ENCODE measurements at places on chromosomes 11 and 22. TPM values are rescaled to one million over a fixed set of nuclear protein-coding genes. Genes with fewer than 3 reads are reported as not detected.
A peak's percentile ranks its signal among the peaks of the same experiment; 100 is the strongest.

DNA sequence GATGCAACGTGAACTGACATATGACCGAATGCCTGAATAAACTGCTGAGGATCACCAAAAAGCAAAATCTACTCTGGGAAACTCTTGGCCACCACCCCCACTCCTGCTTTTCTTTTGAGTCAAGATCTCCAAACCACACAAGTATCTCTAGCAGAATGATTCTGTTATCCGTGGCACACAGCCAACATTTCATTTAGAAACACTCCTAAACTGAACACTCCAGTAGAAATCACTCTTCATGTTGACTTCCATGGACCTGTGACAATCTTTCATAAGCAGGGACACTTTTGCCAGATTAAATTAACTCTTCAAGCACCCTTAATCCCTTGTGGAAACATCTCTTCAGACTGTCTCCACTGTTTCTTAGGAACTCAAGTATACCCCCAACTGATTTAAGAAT lies 44.4 kb downstream of the VSIG10L2 start:
- no peak overlapping the region for H3K27ac ChIP-seq
- no peaks in the 10 kb centered on the region for H3K36me3 ChIP-seq
- no peaks in the 10 kb centered on the region for H3K4me1 ChIP-seq
- no peak overlapping the region for H3K4me3 ChIP-seq

- H3K27me3 ChIP-seq = no peaks in the 10 kb centered on the region
- H3K4me1 ChIP-seq = no peaks in the 10 kb centered on the region
- no peaks in the 10 kb centered on the region for H3K36me3 ChIP-seq
- DNase-seq = no peak
- H3K27ac ChIP-seq = no peak overlapping the region
- no peak overlapping the region for H3K4me3 ChIP-seq
These were observed 182.1 kb upstream of the SORL1-AS1 start for GRCh38 chr11:121634889-121635288.

OR4D5 gene
- not detected for polyA plus RNA-seq

DNA sequence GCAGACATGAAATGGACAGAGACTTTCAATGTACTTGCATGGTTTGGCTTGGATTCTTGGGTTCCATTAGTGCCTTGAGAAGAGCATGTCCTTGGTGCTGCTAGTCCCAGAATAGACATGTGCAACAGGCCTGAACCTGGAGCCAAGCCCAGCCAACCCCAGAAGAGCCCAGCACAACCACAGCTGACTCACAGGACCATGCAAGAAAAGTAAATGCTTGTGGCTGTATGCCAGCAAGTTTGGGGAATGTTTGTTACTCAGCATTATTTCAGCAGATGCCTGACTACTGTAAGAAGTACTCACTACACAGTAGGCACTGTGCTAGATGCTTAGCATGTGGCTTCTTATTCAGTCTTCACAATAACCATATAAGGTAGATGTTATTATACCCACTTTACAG lies 39.2 kb upstream of the HMGXB4 start:
- H3K27me3 ChIP-seq = no peaks in the 10 kb centered on the region
- H3K4me1 ChIP-seq = no peaks in the 10 kb centered on the region
- H3K27ac ChIP-seq = no peak overlapping the region
- H3K36me3 ChIP-seq = no peaks in the 10 kb centered on the region
- H3K4me3 ChIP-seq = no peak overlapping the region
- no peak for DNase-seq

GRCh38 chr22:39519681-39520225 lies 609 bp upstream of the ATF4 start:
- DNase-seq = peak; percentile 94
- peak overlapping the region; percentile 80 for H3K27ac ChIP-seq
- H3K27me3 ChIP-seq = no peaks in the 10 kb centered on the region
- peaks cover 45% of the 10 kb centered on the region for H3K36me3 ChIP-seq
- H3K4me1 ChIP-seq = peaks cover 39% of the 10 kb centered on the region

DNA sequence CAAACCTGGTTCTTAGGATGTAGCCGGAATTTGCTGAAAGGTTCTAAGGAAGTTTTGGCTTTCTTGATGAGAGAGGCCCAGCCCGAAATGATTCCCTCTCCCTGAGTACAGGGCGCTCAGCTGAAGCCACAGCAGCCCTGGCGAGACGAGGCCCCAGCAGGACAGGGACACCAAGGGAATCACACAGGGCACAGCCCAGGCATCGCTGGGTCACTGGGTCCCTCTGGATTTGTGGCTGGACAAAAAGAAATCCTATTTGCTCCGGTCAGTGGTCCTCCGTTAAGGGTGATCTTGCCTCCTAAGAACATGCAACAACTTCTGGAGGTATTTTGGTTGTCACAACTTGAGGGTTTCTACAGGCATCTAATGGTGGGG lies 6.4 kb downstream of the FGF19 start:
- no peak for DNase-seq
- H3K36me3 ChIP-seq = no peaks in the 10 kb centered on the region
- H3K27ac ChIP-seq = no peak overlapping the region
- H3K4me3 ChIP-seq = no peak overlapping the region

DNA sequence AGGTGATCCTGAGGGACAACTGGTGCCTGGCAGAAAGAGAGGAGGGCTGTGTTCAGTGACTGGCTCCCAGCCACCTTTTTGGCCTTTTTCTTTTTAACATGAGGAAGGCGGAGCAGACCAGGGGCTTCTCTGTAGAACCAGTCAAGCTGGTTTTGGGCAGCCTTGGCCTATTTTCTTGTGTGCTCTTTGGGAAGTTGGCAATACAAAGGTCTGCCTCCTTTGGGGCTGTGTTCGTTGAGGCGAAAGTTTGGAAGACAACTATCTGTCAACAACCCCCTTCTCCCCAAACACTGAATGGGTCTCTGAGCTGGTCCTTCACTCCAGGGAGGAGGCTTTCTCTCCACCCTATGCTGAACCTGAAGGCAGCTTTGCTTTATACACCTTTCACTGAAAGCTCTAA lies 8.5 kb downstream of the MARK2 start:
- H3K27ac ChIP-seq = no peak overlapping the region
- no peaks in the 10 kb centered on the region for H3K36me3 ChIP-seq
- DNase-seq = no peak
- H3K4me3 ChIP-seq = no peak overlapping the region
